ENCODE measurements at places on chromosomes 11 and 22.

DNA sequence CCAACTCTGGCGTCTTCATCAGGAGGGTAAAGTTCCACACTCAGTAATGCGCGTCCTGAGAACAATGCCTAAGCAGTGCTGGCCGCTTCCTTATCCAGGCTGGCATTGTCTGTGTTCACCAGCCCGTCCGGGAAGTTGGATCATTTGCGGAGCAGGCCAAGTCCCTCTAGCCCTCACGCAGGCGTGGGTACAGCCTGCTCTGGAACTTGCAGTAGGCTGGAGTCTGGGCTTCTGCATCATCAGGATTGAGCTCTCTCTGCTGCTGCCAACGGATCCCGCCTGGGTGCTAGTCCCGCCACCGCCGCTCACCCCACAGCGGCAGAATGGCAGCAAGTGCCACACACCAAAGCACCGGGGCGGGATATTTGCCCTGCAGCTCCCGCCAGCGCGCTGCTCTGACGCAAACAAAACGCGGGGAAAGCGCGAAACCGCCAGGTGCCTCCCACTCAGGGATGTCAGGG, 29.0 kb downstream of the GLYATL1 start:
- DNase-seq: no peak

DNA sequence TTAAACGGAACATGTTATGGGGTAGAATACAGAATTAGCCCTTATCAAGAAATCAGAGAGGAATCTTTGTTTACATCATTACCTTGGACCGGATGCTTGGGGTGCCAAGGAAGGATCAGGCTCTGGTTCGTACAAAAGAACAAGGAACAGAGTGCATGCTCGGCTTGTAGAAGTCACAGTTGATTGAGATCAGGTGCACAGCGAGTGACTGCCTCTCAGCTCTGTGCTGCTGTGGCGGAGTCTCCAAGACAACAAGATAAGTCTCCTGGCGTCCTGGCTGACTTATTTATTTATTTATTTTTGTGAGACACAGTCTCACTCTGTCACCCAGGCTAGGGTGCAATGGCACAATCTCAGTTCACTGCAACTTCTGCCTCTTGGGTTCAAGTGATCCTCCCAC, 31.8 kb downstream of the GLB1L2 start:
- DNase-seq: no peak

- DNase-seq: no peak
Measured at GRCh38 chr11:92758241-92758780, 211.1 kb upstream of the MTNR1B start.

- DNase-seq: no peak
Measured at GRCh38 chr11:116386118-116386699, 386.6 kb downstream of the BUD13 start.

GRCh38 chr11:8019314-8020243, 32.4 kb downstream of the EIF3F start:
- no peak for DNase-seq

GRCh38 chr11:24132471-24132870, 364.4 kb upstream of the LUZP2 start:
- DNase-seq: no peak

- DNase-seq: no peak
Measured at GRCh38 chr11:113270080-113270479, 44.3 kb upstream of the TTC12 start.

GRCh38 chr11:10485646-10486045, 30.6 kb downstream of the AMPD3 start:
- DNase-seq: no peak

- peak; percentile 92 for DNase-seq
Measured at GRCh38 chr11:34977089-34977912, 60.9 kb downstream of the PDHX start.

DNA sequence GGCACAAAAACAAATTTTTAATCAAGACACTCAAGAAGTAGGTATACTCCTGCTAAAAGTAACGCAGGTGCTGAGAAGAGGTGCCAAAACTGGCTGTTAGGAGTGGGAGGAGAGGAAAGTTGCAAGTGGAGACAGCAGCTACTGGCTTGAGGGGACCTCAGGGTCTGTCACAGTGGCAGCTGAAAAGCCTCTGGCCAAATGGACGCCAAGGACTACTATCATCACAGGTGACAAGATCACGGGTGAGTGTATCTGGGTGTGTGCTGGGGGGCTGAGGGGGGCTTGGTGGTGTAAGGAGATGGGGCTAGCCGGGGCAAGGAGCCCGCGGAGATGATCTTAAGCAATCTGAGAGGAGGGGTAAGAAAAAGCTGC, 687 bp downstream of the ZNF202 start:
- DNase-seq: no peak

DNA sequence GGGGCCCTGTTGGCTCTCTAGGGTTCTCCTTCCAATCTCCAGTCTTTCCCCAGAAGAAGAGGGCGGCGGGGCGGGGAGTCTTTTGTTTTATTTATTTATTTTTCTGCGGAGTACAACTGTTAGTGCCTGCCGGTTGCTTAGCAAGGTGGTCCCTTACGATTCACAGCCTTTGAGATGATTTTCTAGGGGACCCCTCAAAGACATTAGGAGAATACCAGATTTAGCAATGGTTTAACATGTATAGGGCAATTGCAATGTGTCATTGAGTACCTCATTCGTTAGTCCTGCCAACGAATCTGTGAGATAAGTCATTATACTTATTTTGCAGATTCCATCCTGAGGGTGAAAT, 307 bp upstream of the MRPL16 start:
- DNase-seq: no peak

DNA sequence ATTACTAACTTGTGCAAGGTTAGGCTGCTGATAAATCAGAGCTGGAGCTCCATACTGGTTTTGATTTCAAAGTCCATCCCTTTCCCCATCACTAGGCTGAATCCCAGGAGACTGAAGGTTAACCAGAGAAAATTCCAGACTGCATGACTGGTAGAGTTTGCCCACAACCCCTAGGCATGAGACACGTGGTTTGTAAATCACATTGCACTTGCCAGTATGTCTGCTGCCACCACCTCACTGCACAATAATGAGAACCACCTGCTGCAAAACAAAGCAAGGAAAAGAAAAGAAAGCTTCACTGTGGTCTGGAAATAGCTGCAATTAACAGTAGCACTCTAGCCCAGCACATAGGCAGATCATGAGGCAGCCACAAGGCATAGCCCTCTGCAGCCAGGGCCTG, 67.6 kb upstream of the NTM start:
- DNase-seq: no peak

DNA sequence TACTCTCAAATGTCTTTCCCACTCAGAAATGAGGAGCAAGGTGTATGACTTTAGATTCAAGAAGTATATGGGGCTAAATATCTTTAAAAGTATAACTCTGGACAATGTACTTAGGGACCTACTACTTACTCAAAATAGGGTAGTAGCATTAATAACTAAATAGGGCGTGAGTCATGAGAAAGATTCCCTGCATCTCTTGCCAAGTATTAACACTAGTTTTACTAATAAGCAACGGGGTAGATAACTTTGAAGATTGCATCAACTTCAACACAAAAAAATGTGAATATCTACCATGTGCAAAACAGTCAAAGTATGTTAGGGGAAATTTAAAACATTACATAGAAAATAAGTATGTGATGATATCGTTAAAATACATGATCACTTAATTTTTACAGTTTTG, 99.6 kb downstream of the PGR start:
- DNase-seq: no peak

GRCh38 chr11:765025-765801, 12.1 kb downstream of the GATD1 start:
- DNase-seq: no peak

- DNase-seq: peak; percentile 5
Measured at GRCh38 chr22:25488244-25489020, 76.0 kb upstream of the GRK3 start.

- peak; percentile 33 for DNase-seq
Measured at GRCh38 chr11:10488121-10488933, 33.3 kb downstream of the AMPD3 start.

All from Panc1 (cell line).